CD8-positive, alpha-beta memory T cell (primary cell): ENCODE measurements at places on chromosomes 16 and 17.

- no peak for DNase-seq
Measured at GRCh38 chr16:56270828-56271227, 79.5 kb downstream of the GNAO1 start.

GRCh38 chr16:13767215-13767614, 152.7 kb upstream of the ERCC4 start:
- no peak for DNase-seq

DNA sequence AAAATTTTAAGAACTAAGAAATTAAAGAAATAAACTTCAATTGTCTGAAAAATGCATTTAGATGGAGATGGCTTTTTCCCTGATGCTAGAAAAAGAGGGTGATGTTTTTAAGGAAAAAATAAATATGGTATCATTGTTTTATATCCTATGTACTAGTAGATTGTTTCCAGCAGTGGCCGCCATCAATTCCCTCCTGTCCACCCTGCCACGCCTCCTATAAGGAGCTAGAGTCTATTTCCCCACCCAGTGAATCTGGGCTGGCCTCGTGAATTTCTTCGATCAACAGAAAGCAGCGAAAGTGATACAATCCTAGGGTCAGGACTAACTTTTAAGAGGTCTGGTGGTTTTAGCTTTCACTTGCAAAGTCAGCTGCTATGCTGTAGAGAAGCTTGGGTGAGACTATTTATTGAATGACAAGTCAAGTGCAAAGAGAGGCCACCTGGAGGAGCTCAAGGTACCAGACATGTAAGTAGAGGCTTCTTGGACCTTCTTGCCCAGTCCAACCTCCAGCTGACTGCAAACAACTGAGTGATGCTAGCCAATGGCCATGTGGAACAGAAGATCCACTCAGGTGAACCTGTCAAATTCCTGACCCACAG, 80.9 kb upstream of the MTMR4 start:
- no peak for DNase-seq

- DNase-seq, result no peak
Measured at GRCh38 chr17:8101721-8102120, 14.2 kb upstream of the ALOX12B start.

- DNase-seq, result no peak
Measured at GRCh38 chr16:83137326-83137781, 510.6 kb downstream of the CDH13 start.

DNA sequence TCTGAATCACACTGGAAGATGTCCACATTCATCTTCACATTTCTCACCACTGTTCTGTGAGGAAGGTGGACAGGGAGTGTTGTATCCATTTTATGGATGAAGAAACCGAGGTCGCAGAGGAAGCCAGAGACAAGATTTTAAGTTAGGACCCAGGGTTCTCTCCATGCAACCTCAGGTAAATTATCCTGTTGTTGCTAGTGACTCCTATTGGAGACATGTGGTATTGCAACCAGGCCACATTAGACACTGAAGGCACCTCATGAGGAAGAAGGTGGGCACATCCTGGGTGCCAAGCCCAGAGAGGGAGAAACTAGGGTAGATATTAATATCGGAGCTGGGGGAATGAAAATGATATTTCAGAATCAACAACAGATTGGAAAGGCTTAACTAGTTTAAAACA, 8.5 kb upstream of the WNT9B start:
- no peak for DNase-seq

- DNase-seq, result no peak
Measured at GRCh38 chr17:77304746-77305473, 164.1 kb downstream of the SEC14L1 start.

DNA sequence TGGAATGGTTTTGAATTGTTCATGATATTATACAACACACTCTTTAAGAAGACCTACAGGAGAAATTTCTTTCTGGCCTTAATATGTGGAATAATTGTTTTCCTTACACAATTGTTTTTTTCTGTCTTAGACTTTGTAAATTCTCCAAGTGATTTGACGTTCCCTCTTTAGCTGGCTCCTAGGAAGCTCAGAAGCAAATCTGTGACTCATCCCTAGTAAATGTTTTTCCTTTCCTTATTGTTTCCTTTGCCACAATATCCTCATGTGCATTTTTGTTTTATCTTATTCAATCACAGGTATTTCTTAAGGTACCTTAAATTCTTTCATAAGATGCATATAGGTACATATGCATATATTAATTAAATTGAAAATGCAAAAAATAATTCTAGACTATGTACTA, 13.5 kb downstream of the KIAA0753 start:
- DNase-seq, result no peak

DNA sequence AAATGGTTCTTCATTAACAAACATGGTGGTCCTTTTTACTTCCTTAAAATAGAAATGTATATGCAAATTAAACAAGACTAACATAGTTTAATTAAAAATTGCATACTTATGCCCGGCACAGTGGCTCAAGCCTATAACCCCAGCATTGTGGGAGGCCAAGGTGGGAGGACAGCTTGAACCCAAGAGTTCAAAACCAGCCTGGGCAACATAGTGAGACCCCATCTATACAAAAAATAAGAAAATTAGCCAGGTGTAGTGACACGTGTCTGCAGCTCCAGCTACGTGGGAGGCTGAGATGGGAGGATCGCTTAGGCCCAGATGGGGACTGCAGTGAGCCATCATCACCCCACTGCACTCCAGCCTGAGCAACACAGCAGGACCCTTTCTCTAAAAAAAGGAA, 18.4 kb downstream of the CDC27 start:
- no peak for DNase-seq

GRCh38 chr17:31596382-31597323, 205.2 kb downstream of the RAB11FIP4 start:
- no peak for DNase-seq

DNA sequence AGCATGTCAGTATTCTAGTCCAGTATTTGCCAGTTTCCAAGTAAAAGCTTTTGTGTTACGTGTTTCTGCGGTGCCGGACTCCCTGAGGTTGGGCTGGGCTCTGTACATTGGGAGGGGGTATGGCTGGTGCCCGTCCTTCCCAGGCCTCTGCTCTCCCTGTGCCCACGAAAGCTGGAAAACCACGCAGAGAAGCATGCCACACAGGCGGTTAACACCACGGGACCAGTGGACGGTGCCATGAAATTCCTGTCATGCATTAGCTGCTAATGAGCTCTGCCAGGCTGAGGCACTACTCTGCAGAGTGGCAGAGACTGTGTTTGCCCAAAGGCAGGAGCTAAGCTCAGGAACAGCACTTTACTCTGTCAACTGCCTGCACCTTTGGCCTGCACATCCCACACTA, 8.1 kb downstream of the SMIM5 start:
- DNase-seq, result no peak

DNA sequence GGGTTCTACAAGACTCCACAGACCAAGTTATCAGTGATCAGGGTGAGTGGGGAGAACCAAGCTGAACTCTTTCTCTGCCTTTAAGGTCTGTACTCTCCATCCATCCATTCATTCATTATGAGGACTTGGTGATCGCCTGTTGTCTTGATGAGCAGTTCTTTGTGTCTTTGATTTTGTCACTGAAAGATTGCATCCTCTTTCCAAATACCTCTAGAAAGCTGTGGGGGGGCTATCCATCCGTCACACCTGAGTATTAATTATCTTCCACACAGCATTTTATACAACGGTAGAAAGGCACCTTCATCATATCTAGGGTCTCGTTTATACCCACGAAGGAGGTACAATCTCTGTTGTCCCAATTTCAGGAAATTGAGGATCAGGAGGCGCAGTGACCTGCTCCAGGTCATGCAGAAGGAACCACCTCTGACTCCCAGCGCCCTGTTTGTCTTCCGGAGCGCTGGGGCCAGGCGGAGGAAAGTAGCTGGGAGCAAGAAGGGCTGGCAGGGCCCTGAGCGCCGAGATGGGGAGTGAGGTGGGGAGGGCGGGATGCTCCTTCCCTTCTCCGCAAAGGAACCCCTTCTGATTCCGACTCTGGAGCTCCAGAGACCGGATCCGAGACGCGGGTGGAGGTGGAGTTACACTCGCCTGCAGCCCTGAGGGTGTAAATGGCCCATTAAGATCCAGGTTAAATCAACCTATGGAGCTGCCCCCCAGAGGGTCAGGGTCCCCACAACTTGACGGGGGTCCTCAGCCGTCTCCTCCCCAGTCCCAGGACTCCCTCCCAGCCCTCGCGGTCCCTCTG, 605 bp upstream of the ABAT start:
- DNase-seq, result no peak

GRCh38 chr16:57694725-57695679, at the start of gene DRC7:
Gene DRC7, plus strand, starts transcription at chr16:57694806. Its CDS starts 3,144 bp downstream, at chr16:57697950.
- DNase-seq, result no peak

DNA sequence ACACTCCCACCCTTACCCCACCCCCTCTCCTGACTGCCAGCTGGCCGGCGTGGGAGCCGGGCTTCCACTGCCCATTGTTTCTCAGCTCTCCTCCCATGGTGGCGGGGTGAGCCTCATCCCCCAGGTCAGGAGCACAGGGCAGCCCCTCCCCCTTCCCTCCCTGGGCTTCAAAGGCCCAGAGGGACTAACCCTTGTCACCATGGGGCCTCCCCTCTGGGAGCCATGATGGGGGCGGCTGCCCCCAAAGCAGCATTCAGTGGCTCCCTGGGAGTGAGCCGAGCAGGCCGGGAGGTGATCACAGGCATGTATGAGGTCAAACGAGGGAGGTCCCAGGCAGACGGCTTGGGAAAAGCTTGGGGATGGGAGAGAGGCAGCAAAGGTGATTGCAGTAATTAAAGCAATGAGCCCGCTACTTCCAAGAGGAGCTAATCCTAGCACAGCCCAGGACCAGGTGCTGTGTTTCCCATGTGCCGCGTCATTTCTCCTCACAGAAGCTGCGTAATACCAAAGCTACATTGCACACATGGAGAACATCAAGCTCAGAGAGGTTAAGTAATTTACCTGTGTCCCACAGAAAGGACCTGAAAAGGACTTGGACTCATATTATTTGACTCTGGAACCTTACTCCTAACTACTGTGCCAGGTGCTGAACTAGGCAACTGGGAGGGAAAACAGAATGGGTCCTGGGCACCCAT, 24.5 kb downstream of the CDK5RAP3 start:
- DNase-seq, result no peak

- DNase-seq, result no peak
Measured at GRCh38 chr16:30369091-30369937, 980 bp downstream of the TBC1D10B start.

DNA sequence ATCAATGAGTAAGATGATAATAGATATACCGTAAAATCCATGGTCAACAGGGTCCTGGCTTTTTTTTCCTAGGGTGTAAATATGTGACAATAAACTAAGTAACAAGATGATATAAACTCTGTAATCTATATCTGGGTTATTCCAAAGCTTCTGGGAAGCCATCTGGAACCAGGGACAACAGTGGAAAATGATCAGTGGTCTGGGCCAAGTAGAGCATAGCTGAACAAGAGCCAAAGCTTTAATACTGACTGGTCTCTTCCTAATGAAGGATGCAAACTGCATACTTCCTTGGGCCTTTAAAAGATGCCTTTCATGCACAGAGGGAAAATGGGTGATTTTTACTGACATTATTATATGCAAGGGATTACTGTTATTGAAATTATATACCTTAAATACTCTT, 8.9 kb downstream of the CA10 start:
- DNase-seq, result no peak

DNA sequence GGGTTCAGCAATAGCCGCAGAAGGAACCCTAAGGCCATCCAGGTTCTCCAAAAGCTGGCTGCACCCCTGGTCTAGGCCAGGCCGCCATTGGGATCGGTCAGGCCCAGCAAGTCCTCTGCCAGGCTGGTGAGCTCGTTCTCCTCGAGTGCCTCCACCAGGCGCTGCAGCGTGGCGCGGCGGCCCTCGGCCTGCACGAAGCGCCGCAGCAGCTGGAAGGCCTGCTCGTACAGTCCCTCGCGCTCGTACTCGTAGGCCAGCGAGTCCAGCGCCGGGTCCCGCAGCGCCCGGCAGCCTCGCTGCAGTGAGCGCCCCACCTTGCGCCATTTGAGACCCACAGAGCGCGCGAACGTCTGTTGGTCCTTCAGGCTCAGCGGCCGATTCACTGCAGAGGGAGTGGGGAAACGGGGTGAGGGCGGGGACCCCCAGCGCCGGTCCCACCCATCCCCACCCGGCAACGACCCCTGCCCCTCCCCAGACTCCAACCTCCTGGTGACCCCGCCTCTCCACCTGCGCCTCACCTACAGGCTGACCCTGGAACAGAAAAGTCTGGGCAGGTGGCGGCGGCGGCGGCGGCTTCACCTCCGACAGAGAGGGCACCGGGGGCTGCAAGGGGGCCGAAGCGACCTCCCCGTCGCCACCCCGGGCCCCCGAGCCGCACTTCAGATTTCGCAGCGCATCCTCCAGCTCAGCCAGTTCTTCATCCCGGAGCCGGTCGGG, 3.9 kb upstream of the B3GNT9 start:
- DNase-seq, result no peak

DNA sequence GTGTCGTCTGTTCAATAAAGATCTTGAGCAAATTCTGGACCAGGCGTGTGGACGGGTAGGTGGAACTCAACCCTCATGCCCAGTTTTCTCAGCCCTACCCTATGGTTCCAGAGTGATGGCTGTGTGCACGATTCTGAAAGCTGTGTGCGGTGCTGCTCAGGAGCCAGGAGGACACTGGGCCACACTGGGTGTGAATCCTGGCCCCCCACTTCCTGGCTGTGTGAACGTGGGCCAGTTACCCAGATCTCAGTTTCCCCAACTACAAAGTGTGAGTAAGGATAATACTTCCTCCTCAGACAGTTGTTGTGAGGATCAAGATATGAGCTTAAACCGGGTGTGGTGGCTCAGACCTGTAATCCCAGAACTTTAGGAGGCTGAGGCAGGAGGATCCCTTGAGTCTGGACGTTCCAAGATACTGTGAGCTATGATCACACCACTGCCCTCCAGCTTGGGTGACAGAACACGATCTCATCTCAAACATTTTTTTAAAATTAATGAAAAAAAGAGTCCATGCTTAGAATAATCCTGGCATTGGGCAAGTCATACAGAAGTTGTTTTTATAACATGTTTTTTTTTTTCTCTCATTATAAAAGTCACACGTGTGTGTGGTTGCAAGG, 14.7 kb upstream of the MPRIP start:
- DNase-seq, result no peak

GRCh38 chr17:9684955-9685621, 39.8 kb downstream of the USP43 start:
- DNase-seq, result no peak

GRCh38 chr17:50634224-50634914, at the start of gene ABCC3:
Gene ABCC3, plus strand, starts transcription at chr17:50634881. Its CDS starts 56 bp downstream, at chr17:50634937.
- no peak for DNase-seq

DNA sequence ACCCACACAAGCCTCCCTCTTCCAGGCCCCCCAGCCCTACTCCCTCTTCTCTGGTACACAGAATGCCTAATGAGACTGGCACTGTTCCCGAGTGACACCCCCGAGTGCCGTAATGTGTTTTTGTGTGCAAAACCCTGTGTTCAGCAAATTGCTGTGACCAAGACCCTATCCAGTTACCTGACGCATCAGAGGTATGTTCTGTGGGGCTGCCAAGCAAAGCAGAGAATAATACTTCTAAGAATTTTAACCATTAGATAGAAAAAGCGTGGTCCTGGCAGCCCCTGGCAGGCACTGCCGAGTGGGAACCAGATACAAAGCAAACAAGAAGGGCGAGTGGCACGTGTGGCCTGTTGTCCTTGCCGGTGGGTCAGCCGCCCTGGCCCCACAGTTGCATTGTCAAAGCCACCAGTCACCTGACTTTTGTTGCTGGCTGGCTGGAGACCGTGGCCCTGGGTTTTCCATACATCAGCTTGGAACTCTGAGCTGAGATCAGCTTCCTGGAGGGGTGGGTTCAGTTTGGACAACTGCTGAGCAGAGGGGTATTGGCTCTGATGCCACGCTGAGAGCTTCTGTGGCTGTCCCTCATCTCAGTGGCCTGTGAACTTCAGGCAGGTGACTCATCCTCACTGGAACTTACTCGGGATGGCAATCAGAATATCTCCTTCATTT, 69.1 kb upstream of the BRD7 start:
- DNase-seq, result no peak
